Activated T-cell treated with anti-CD3 and anti-CD28 coated beads for 4 hours (primary cell): ENCODE measurements at places on chromosomes 5 and 9.

- no peak for DNase-seq
Measured at GRCh38 chr5:8906303-8906967, 639.4 kb downstream of the SEMA5A start.

DNA sequence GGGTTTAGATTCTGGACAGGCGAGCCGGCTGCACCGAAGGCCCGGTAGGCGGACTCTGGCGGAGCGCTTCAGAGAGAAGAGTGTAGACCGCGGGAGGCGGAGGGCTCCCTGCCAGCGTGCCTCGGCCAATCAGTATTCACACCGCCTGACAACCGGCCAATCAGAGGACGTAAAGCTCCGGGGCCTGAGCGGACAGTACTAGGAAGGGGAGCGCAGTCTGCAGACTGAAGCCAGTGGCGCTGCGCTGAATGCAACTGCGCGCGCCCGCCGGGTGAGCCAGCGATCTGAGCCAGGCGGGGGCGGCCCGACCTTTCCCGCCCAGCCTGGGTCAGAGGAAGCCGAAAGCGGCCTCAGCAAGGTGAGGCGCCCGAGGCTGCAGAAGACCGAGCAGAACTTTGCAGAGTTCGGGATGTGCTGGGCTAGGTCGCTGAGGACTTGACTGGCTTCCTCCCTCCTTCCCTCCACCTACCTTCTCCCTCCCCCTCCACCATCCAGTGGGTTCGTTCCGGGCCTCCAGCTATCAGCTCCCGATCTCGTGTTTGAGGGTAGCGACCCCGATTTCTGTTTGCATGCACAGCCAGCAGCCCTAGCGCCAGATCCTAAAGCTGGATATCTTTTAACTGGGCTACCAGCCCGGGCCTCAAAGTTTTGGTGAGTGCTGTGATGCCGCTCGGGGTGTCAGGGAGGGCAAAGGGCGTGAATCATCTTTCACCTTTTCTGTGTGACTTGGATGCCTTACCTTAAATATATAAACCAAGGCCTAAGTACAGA is at the start of gene DMRT2:
Gene DMRT2, plus strand, starts transcription at position 233 of the 771 bp plus-strand sequence. CDS start 1,257 bp downstream, outside the sequence.
- no peak for DNase-seq

GRCh38 chr5:133459474-133460160 is 152.7 kb downstream of the FSTL4 start:
- DNase-seq, result no peak

GRCh38 chr5:176870110-176870591 is 29.0 kb downstream of the HK3 start:
- no peak for DNase-seq

GRCh38 chr5:66171349-66172344 is 27.5 kb downstream of the SREK1 start:
- peak; percentile 41 for DNase-seq

GRCh38 chr9:125400725-125401716 is 139.4 kb downstream of the GAPVD1 start:
- no peak for DNase-seq

DNA sequence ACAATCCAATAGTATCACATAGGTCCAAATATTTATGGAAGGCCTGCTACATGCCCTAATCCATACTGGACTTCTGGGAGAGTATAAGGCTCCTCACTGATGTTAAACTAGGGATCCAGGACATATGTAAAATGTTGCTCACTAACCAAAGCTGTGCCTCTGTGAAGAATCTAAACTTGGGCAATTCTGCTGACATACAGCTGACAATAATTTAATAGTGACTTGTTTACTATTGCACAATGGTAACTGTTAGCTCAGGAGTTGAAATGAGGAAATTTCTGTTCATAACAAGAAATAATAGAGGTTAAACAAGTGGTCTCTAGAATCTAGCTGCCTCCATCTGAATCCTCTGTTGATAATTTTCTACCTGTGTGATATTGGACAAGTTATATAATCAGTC is 14.9 kb upstream of the CTXN3 start:
- DNase-seq, result no peak

GRCh38 chr9:93503381-93503780 is 50.0 kb upstream of the FAM120AOS start:
- no peak for DNase-seq

- no peak for DNase-seq
Measured at GRCh38 chr5:34039398-34040157, 3.4 kb downstream of the C1QTNF3 start.

DNA sequence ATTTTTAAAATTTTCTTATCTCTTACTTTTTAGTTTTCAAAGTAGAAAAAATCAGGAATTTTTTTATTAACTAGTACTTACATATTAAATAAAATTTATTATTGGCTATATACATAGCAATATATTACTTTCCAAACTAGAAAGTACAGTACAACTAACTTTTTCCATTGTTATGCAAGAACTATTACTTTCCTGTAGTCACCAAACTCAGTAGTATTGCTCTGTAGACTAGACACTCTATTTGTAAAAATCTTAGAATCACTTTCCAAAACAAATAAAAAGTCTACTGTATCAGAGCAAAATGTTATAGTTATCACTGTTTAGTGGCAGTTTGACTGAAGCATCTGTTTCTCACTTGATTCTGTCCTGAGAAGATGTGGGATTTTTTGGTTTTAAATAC is 55.3 kb upstream of the MACIR start:
- DNase-seq, result no peak

- DNase-seq, result no peak
Measured at GRCh38 chr9:76396144-76396543, 1.9 kb upstream of the RFK start.

DNA sequence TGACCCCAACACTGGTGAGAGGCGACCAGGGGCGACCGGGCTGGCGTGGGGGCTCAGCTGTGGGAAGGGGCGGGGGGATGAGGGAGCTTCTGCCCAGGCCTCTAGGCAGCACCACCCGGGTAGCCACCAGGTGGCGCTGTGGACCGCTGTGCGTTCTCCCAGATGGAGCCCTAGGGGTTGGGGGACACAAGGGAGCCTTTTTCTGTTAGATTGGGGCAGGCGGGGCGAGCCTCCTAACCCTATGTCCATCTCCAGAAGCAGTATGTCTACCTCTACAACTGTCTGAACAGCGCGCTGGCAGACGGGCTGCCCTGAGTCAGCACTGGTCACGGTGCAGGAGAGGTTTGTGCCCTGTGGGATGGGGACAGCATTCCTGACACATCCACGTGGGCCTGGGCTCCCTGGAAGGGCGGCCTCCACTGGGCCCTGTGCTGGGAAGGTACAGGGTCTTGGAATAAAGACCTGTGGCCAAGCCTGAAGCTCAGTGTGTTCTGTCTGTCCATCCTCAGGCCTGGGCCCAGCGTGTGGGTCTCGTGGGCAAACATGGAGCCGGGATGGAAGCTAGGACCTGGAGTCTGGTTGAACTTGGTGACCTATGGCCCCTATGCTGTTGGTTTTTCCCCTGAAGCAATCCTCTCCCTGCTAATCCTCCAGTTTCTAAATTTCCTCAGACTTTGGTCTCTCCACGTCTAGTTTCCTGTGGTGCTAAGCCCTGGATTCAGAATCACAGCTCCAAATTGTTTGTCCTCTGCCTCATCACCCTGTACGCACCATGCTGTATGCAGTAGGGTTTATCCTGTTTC is 23.1 kb upstream of the SPTLC1 start:
- peak; percentile 70 for DNase-seq

DNA sequence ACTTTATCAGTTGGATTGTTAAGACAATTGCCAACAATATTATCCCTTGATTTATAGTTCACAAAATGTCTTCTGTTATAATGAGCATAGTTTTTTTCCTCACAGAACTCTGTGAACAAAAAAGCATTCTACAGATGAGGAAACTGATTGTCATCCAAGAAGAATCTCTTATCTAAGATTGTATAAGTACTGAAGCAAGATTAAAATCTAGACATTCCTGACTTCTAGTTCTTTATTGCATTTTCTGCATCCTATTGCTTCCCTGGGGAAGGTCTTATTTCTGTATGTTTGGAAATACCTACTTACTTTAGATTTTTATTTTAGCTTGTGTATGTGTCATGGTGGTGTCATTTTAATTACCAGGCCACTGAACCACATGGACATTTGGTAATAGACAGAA is 884.9 kb upstream of the WWC1 start:
- no peak for DNase-seq

- DNase-seq, result peak; percentile 15
Measured at GRCh38 chr5:80082731-80083100, 47.6 kb downstream of the THBS4 start.

GRCh38 chr5:137891849-137892248 is 2.6 kb downstream of the PKD2L2 start:
- DNase-seq, result no peak

DNA sequence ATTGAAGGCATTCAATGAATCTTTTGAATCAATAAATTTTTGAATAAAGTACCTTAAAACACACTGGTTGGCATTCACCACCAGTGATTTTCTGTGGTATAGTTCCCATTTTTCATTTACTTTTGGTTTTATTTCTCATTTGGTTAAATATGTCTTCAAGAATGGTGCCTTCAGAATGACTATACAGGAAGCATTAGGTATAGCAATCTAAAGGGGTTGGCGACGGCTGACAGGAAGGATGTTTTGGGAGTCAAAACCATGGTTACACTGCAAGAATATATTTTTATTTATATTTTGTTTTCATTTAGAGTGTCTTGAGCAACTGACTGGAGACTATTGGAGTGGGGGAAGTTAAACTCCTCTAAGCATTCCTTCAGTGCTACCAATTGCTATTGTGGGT is 235.7 kb downstream of the HTR1A start:
- DNase-seq, result no peak

- no peak for DNase-seq
Measured at GRCh38 chr5:39228596-39228995, 9.2 kb upstream of the FYB1 start.

DNA sequence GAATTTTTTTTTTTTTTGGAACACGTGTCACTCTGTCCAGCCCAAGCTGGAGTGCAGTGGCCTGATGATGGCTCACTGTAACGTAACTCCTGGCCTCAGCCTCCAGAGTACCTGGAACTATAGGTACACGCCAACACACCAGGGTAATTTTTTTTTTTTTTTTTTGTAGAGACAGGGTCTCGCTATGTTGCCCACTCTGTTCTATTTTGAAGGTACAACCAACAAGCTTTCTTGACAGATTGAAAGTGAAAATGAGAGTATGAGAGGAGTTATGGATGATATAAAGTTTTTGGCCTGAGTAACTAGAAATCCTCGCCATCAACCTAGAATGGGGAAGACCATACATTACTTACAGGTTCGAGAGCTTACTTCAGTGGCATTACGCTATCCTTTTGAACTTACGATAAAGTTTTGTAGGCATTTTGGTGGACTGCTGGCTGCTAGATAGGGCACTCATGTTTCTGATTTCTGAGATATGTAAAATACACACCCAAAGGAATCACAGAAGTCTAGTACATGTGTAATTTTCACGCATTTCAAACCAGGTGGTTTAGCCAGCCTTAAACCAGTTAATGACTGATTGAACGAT is 806 bp upstream of the CDC42SE2 start:
- no peak for DNase-seq

DNA sequence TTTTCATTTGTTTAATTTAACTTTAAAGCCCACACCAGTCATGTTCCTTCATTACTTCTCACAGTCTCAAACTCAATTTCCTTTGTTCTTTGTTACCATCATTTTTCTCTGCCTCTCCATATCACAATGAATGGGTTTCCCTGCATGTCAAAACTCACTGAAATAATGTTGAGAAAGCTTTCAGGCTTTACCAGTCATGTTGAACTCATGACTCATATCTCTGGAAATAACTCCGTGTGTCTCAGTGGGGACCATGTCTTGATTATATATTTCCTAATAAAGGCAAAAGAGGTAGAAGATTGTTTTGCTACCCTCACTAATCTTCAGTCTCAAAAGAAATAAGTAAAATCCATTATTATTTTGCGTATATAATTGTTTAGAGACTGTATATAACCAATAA is 231.2 kb downstream of the CHSY3 start:
- no peak for DNase-seq

DNA sequence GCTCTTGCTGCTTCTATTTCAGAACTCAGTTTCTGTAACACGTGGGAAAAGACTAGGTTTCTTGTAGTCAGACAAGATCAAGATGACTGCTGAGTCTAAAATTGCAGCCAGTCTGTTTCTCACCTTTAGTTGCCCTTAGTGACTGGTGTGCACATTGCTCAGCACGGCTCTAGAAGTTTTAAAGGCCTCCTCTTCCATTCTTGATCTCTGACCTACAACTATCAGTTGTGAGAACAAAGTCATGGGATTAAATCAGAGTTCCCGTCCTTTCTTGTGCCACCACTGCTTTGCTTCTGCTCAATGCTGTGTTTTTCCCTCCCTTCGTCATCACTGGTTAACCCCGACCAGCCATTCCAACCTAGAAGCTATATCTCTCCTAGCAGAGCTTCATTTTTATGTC is 52.8 kb downstream of the GDA start:
- DNase-seq, result no peak

- no peak for DNase-seq
Measured at GRCh38 chr5:77518304-77518703, 26.2 kb upstream of the WDR41 start.

- DNase-seq, result no peak
Measured at GRCh38 chr5:146995878-146996277, 117.3 kb upstream of the PPP2R2B start.

DNA sequence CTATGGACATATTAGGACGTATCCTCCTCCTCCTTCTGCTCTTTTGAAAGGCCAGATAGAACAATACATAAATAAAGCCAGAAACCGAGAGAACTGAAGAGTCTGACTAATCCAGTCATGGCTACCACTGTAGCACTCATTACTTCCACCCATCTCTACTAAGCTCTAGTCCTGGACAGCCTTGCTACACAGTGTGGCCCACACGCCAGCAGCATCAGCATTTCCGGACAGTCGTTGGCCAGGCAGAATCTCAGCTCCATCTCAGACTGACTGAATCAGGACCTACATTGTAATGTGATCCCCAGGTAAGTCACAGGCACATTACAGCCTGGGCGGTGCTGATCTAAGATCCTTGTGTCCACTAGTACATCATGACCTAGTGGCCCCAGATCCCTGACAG is 182.9 kb downstream of the DRD1 start:
- no peak for DNase-seq

DNA sequence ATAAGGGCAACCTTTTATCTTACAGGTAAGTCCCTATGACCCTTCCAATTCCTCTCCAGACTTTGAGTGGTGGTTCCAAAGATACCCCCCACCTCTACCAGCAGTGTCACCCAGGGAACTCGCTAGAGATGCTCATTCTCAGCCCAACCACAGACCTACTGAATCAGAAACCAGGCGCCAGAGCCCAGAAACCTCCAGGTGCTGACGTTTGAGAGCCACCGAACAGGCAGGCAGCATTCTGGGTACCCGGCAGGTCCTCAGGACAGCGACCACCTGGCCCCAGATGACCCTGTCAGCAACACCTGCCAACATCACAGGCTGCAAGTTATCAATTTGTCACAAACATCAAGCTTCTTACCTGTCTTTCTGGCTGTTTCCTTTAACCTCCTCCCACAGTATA is 19.5 kb downstream of the RAPGEF1 start:
- no peak for DNase-seq

GRCh38 chr5:32410630-32411029 is 33.9 kb downstream of the ZFR start:
- DNase-seq, result no peak

GRCh38 chr9:98263482-98264357 is 8.3 kb upstream of the TBC1D2 start:
- peak; percentile 73 for DNase-seq
